ENCODE measurements at places on chromosomes 2 and 18.

DNA sequence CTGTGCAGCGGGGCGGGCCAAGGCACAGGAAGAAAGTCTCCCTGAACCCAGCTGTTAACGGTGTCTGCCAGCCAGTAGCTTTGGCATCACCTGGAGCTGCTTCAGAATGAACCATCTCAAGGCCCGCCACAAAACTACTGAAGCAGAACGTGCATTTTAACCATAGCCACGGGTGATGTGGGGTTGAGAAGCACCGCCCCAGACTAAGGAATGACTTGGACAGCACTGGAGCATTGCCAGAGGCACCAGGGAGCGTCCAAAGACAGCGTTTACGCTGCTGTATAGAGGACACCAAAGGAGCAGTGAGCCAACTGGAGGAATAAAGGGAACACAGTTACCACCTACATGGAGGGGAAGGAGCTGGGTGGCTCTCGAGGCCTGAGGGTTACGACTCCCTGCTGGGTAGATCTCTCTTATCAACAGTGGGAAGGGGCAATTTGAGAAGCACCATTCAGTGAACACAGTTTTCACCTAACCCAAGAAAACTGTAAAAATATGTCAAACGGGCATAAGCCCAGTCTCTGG lies 28.4 kb upstream of the LONRF2 start:
- DNase-seq = no peak

DNA sequence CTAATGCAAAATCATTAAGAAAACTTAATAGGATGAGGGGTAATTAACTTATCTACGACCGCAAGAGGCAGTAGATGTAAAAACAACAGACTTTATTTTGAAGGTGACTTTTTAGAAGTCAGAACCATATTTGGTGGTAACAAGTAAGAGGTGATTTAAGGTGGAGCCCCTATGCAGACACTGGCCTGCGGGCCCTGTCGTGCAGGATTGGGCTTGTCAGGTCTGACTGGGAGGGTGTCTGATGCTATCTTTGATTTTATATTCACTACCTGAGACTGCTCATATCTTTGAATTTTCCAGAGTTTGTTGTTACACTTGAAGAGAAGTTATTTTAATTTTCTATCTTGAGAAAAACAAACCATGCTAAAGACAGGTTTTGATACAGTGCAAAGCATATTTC lies 29.1 kb upstream of the SCLY start:
- no peak for DNase-seq

DNA sequence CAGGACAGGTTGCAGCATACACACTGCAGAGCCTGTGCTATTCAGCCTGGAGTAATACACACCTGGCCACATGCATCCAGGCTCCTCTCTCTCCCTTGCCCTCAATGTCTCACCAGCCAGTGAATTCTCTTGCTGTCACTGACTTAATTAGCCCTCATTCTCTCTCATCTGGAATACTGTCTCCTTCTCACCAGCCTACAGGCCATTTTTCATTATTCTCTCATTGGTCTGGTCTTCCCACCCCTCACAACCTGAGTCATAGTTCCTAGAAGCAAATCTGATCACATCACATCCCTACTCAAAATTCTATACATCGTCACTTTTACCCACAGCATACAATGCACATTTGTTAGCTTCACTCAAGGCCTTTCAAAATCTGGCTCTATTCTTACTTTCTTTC lies 333.1 kb downstream of the PIK3C3 start:
- no peak for DNase-seq

DNA sequence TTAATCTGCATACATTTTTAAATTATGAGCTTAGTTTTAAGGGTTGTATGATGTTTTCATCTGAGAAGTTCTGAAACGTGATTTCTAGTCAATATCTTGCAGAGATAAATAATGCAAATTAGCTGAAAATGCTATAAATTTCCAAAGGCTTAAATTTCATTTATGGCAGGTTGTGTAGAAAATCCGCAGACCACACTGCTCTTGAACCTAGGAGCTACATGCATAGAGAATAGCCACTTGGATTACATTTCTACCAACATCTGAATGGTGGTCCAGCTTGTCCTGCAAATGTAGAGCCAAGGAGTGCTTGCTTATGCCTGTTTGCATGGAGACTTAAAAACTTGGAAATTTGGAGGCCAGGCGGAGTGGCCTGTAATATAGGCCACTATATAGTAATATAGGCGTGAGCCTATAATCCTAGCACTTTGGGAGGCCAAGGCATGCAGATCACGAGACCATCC lies 6.8 kb downstream of the MAT2A start:
- DNase-seq = no peak

DNA sequence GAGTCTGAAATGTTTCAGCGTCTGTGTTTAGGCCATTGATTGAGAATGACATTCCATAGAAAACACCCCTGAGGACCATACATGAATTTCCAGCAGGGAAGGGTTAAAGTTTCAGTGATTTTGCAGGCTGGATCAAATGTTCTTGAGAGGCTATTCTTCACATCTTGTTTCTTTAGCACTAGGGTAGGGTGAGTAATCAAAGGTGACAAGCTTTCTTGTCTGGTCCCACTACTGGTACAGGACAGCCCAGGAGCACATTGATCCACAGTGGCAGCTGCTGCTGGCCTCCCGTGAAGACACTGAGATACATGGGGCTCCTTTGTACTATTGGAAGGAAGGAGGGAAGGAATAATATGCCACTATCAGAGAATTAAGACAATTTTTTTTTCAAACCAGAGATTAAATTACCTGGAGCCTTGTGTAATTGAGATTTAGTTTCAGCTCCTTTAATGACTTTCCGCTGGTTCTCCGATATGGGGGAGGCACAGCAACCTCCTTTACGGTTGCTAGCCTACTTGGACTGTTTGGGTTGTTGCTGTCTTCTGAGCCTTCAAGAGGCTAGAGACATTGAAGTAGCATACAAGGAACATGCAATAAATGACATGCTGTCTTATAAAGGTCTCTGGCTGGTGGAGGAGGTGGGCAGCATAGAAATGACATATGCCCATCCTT lies 368.9 kb downstream of the SOX11 start:
- DNase-seq = no peak

DNA sequence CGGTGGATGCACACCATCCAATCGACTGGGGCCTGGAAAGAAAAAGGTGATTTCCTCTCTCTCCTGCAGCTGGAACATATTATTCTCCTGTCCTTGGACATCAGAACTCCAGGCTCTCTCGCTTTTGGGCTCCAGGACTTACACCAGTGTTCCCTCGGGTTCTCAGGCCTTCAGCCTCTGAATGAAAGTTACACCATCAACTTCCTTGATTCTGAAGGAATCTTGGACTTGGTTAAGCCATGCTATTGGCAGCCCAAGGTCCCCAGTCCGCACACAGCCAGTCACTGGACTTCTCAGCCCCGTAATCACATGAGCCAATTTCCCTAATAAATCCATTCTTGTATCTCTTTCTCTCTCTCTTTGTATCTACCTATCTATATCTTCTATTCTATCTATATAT lies 418.9 kb downstream of the IRS1 start:
- DNase-seq = no peak

- no peak for DNase-seq
These were observed at the start of gene C1QL2 for GRCh38 chr2:119158563-119159347. C1QL2 (minus strand) TSS chr2:119158751; CDS start chr2:119158269, 482 bp downstream.

- no peak for DNase-seq
These were observed 84.6 kb downstream of the MAIP1 start for GRCh38 chr2:200039724-200040650.

DNA sequence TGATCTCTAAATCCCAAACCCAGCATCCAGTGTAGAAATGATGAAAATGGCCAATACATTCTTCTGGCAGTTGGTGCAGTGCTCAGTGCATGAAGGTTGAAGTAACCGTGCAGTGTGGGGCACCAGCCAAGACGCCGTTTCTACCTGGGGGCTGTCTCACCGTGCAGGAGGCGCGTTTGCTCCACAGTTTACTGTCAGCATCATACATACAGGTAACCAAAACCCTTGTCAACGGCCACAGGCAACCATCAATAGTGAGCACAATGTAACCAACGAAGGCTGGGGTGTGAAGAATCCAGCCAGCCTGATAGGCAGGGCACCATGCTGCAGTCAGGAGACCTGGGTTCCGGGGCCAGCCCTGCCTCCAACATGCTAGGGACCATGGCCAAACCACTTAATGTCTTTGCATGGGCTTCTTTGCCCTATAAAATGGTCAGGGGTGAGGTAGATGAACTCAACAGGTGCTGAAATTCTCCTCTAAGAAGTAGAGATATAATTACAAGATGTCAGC lies 127.5 kb upstream of the ID2 start:
- DNase-seq = no peak

GRCh38 chr2:218378053-218378452 lies 4.0 kb upstream of the SLC11A1 start:
- no peak for DNase-seq

DNA sequence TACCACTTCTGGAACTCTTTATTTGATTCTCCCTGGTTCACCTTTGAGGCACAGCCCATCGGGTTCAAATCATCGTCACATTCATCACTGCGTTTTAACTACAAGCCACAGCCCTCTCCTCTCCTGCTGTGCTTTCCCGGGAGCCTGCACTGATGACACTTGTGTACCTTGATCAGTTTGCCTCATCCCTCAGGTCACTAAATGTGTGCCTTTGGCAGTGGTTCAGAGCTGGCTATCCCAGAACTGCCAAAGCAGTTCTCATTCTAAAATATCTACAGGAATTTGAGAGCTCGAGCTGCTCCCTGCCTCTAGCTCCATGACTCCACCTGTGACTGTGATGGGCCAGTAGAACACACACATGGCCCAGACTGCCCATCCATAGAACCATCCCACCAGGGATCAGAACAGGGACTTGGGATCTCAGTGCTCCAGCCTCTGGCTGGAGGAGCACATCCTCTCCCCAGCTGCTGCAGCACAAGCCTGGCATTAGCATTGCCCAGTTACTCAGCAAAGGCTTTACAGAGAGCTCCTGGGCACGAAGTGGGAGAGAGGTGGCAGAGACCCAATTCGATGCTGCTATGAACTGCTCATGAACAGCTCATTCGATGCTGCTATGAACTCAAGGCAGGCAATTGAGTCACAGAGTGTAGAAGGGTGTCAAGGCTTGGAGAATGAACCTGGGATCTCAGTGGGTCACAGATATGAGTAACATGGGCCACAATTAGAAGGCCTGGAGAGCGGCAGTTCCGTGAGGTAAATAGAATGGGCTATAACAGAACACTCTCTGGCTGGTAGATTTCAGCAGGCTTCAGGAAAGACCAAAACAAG lies 41.9 kb downstream of the EVA1A start:
- DNase-seq = no peak

DNA sequence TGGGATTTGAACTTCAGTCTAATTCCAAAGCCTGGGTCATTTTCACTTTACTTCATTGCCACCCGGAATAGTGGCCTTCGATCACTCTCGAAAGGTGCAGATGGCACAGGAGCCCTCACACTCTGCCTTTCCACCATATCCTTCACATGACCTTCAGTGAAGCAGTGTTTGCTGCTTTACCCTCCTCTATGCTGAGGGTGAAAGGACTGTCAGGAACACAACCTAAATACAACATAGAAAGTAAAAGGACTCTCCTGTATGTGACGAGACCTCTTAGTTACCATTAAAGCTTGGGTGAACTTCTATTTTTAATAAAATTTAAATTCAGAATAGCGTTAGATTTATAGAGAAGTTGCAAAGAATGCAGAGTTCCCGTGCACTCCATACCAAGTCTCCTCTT lies 148.5 kb downstream of the TANC1 start:
- DNase-seq = no peak

GRCh38 chr2:3622967-3623366 lies 28.1 kb downstream of the COLEC11 start:
- no peak for DNase-seq

- DNase-seq = no peak
These were observed 118.0 kb downstream of the KCNE4 start for GRCh38 chr2:223169830-223170605.

Measured in AML-193 (cell line).